ENCODE measurements at places on chromosomes 7 and 10. TPM values are rescaled to one million over a fixed set of nuclear protein-coding genes. Genes with fewer than 3 reads are reported as not detected.
A peak's percentile ranks its signal among the peaks of the same experiment; 100 is the strongest.

The TMEM254 gene
- 2.3 TPM for total RNA-seq

DNA sequence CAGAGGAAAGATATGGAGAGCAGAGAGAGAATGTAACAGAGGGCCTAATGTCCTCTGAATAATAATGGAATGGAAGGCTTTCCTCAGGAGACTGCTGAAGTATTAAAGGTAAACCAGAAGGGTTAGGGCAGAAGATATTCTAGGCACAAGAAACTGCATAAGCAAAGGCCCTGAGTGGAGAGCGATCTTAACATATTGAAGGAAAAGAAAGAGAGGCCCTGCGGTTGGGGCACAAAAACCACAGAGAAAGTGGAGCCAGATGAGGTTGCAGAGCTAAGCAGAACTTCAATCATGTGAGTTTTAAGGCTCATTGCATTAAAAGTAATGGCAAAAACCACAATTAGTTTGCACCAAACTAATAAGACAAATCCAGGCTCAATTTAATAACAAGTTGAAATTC lies 115.8 kb upstream of the VSTM2A start:
- no peak for DNase-seq

- DNase-seq: no peak
Measured at GRCh38 chr7:106424476-106425016, 139.8 kb upstream of the NAMPT start.

DNA sequence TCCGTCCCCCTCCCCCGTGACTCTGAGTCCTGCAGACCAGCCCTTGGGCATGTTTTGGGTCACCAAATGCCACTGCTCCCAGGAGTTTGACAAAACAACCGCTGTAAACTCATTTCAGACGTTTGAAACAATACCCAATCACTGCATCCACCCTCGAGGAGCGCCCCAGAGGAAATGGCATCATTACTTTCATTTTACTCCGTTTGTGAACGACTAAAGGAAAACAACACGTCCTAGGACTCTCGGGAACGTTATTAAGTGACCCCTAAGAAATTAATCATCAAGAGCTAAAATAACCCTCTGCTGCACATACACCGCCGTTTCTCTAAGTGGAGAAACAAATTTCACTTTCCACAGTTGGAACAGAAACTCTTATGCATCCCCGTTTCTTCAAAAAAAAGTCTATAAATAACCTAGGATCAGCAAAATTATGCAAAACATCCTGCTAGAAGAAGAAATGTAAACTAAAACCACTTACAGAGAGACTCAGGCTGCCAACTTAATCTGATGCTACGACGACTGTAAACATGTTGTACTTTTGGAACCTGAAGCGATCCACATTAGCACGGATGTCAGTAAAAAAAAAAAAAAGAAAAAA lies 109.9 kb upstream of the EFCAB10 start:
- DNase-seq: no peak

DNA sequence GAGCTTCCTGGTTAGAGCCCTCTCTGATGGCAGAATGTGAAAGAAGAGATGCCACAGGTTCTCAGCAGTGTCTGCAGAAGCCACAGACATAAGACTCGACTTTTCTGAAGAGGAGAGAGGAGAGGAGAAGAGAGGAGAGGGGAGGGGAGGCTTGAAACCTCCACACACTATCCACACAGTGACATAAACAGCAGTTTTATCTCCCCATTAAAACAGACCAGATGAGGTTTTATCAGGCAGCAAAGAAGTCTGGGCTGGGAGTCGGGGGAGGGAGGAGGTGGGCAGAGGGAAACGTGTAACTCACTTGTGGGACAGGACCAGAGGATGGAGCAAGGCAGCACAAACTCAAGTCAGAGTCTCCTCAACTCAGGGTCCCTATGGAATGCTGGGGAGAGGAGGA lies 76.5 kb downstream of the XPNPEP1 start:
- DNase-seq: no peak

GRCh38 chr10:21617267-21617666 lies 83.2 kb downstream of the MLLT10 start:
- DNase-seq: no peak

GRCh38 chr10:13536674-13537366 lies 8.0 kb upstream of the BEND7 start:
- peak; percentile 39 for DNase-seq

DNA sequence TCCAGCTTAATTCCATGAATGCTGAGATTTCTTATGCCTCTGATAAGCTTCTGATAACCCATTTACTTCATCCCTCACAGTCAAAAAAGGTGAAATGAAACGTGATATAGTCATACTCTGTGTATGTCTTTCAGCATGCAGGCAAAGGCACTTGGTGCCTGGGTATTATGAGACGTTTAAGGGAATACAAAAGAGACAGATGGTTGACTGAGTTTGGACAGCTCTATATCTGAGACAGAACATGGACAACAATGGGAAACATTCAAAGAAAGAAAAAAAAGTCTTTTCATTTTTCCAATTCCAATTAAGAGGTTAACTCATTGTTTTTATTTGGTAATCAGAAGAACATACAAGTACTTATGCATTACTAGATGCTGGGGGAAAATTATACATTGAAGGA lies 96.2 kb downstream of the PPP1R17 start:
- DNase-seq: no peak

DNA sequence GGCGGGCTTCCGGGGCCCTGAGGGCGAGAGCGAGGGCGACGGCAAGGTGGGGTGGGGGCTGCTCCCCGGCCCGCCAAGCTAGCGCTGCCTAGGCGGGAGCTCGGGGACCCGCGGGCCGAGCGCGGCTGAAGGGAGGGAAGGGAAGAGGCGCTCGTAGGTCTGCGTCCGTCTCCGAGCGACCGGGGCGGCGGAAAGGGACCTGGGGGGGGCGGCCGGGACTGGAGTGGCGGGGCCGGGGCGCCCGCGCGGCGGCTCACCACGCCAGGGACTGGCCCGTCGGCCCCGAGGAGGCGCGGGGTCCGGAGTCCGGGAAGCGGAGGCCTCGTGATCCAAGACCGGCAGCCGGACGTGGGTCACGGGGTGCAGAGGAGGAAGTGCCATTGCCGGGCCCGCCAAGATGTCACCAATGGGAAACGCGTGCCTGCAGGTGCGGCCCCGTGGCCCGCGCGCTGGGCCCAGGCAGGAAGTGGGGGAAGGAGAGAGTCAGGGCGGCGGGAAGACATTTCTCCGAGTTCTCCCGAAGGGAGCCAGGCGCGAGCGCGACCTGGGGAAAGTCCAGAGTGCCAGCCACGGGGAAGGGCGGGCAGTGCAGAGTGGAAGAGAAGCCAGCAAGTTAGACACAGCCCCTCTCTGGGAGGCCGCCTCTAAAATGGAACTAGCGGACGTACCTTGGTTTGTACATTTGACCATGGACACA lies 11.9 kb downstream of the HNRNPF start:
- DNase-seq: no peak

The LRRD1 gene
- total RNA-seq: not detected

The VTI1A gene
- total RNA-seq: 20.4 TPM

The MKI67 gene
- 86.5 TPM for total RNA-seq

DNA sequence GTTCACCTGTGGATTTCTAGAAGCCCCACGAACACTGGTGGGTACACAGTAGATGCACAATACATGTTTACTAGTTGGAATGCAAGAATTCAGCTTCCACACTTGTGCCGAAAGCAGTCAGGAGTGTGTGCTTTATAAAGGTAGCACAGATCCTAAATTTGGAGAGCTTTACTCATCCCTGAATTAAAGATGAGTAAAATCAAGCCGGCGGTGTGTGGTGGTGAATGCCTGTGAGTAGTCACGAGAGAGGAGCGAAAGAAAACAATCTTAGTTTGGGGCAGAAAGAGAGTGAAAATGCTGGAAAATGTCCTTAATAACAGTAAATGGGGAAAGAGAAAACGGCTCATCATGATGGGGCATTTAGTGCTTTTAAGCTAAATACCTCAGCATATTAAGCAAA lies 13.6 kb upstream of the ENO4 start:
- no peak for DNase-seq

DNA sequence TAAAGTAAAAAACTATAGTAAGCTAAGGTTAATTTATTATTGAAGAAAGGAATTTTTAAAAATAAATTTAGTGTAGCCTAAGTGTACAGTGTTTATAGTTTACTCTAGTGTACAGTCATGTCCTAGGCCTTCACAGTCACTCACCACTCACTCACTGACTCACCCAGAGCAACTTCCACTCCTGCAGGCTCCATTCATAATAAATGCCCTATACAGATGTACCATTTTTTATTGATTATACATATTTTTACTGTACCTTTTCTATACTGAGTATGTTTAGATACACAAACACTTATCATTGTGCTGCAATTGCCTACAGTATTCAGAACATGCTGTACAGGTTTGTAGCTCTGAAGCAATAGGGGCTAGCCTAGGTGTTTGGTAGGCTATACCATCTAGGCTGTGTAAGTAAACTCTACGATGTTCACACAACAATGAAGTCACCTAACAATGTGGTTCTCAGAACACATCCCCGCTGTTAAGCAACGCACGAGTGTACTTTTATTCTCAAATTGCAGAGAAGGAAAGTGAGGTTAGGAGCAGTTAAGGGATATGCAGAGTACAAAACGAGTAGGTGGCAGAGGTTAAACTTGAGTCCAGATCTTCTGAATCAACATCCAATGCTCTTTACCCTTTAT lies 38.9 kb upstream of the PLCE1 start:
- no peak for DNase-seq

- no peak for DNase-seq
Measured at GRCh38 chr10:86244297-86245014, 122.1 kb downstream of the GRID1 start.

GRCh38 chr7:50307368-50308032 lies 3.0 kb downstream of the IKZF1 start:
- peak; percentile 83 for DNase-seq

DNA sequence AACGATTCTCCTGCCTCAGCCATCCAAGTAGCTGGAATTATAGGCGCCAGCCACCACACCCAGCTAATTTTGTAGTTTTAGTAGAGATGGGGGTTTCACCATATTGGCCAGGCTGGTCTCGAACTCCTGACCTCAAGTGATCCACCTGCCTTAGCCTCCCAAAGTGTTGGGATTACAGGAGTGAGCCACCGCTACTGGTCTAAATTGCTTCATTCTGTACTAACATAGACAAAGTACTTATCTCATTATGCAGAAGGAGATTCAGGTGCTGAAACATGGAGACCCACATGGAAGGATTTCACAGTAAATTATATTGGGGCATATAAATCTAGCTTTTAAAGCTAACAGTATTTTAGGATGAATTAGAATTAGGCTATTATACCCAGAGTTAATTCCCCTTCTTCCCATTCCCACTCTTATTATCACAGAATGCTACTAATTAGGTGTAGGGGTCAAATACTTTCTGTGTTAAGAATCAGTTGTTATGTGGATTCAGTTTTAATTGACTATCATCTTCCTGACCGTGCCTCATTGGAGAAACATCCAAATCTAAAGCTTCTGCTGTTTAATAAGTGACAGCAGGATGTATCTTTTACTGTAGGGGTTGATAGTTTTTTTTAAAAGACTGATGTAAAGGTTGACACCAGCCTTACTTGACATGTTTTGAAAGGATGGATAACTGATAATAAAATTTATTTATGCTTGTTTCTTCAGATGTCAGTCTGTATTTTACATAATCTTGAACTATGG lies 27.2 kb downstream of the ADK start:
- DNase-seq: peak; percentile 36

The ACHE gene
- 8.8 TPM for total RNA-seq
